ENCODE measurements at places on chromosomes 1 and 21. TPM values are rescaled to one million over a fixed set of nuclear protein-coding genes. Genes with fewer than 3 reads are reported as not detected.

The RIPPLY3 gene
- 0.71 TPM for total RNA-seq

The AGMAT gene
- 8.1 TPM for total RNA-seq

The VASH2 gene
- total RNA-seq, result 3.7 TPM

The CELA2A gene
- total RNA-seq, result not detected

The TYW3 gene
- total RNA-seq, result 15.4 TPM

The ROR1 gene
- total RNA-seq, result 8.5 TPM

The ANKRD34A gene
- 0.15 TPM for total RNA-seq

The CCDC27 gene
- not detected for total RNA-seq

The HNRNPR gene
- 176 TPM for total RNA-seq

The BEND5 gene
- total RNA-seq, result not detected

The SH2D2A gene
- 5.0 TPM for total RNA-seq

All from A549 treated with ZK216348 at 1 μM for 4 hours (cell line).